ENCODE measurements at places on chromosomes 1 and 21. TPM values are rescaled to one million over a fixed set of nuclear protein-coding genes. Genes with fewer than 3 reads are reported as not detected.

DNA sequence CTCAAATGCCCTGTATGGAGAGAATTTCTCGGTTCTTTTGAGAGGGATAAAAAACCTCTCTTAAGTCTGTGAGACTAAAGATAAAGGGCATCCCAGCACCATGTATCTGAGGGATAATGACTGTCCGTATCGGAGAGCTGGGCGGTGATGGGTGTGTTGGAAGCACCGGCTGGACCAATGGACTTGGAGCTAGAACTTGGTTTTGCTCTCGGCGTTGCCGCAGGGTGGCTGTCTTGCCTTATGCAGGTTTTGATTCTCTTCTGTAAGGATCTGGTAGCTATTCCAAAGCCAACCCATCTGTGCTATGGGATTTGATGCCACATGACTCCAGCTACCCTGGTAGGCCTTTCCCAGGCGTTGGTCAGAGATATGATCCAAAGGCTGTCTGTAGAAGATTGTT lies 348.8 kb downstream of the KIF26B start:
- no peak overlapping the region for H3K4me3 ChIP-seq
- no peaks in the 10 kb centered on the region for H3K36me3 ChIP-seq
- DNase-seq, result no peak
- no peaks in the 10 kb centered on the region for H3K4me1 ChIP-seq

DNA sequence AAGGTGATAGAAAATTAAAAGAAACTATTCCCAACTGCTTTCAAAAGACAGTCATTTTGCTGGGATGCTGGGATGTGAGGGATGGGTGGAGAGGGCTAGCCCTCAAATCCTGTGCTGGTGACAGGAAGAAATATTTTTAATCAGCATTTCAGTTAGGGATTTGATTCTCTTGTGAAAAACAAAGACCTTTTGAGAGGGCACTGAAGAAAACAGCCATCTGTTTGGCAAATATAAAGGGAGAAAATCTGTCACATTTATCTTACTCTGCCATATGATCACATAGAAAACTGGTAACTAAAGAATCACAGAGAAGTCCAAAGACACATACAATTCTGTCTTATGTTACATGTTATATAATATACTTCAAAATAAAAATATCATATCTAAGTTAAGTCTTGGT lies 12.3 kb downstream of the STXBP3 start:
- H3K27ac ChIP-seq, result no peak overlapping the region
- H3K27me3 ChIP-seq, result no peaks in the 10 kb centered on the region
- no peak overlapping the region for H3K4me3 ChIP-seq
- no peak for DNase-seq
- no peaks in the 10 kb centered on the region for H3K36me3 ChIP-seq

DNA sequence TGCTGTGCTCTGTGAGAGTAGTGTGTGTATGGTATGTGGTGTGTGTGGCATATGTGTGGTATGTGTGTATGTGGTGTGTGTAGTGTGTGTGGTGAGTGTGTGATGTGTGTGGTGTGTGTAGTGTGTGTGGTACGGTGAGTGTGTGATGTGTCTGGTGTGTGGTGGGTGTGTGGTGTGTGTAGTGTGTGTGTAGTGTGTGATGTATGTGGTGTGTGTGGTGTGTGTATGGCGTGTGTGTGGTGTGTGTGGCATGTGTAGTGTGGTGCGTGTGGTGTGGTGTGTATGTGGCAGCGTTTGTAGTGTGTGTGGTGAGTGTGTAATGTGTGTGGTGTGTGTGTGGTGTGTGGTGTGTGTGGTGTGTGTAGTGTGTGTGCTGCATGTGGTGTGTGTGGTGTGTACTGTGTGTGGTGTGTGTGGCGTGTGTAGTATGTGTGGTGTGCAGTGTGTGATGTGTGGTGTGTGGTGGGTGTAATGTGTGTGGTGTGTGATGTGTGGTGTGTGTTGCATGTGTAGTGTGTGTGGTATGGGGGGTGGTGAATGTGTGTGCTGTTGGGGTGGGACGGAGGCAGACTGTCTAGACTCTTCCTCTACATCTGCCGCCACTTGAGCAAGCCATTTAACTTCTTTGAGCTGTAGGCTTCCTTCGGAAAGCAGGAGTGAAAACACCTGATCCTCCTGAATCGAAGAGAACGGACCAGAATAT lies 33.5 kb downstream of the GPA33 start:
- H3K27me3 ChIP-seq, result no peaks in the 10 kb centered on the region
- H3K27ac ChIP-seq, result no peak overlapping the region
- H3K36me3 ChIP-seq, result no peaks in the 10 kb centered on the region
- H3K4me1 ChIP-seq, result no peaks in the 10 kb centered on the region
- no peak for DNase-seq
- no peak overlapping the region for H3K4me3 ChIP-seq

- H3K4me3 ChIP-seq, result no peak overlapping the region
- no peak for DNase-seq
- H3K27ac ChIP-seq, result no peak overlapping the region
- H3K27me3 ChIP-seq, result no peaks in the 10 kb centered on the region
- no peaks in the 10 kb centered on the region for H3K4me1 ChIP-seq
Observed at GRCh38 chr1:15989776-15990175, 13.9 kb upstream of the ZBTB17 start.

- H3K4me1 ChIP-seq, result no peaks in the 10 kb centered on the region
- H3K27ac ChIP-seq, result no peak overlapping the region
- no peaks in the 10 kb centered on the region for H3K36me3 ChIP-seq
- no peaks in the 10 kb centered on the region for H3K27me3 ChIP-seq
Observed at GRCh38 chr1:48093696-48094528, 96.7 kb upstream of the TRABD2B start.

GRCh38 chr1:244585867-244586266 lies 67.1 kb upstream of the DESI2 start:
- no peaks in the 10 kb centered on the region for H3K27me3 ChIP-seq
- no peak overlapping the region for H3K27ac ChIP-seq
- H3K36me3 ChIP-seq, result no peaks in the 10 kb centered on the region
- no peak overlapping the region for H3K4me3 ChIP-seq
- H3K4me1 ChIP-seq, result no peaks in the 10 kb centered on the region
- no peak for DNase-seq

- no peaks in the 10 kb centered on the region for H3K27me3 ChIP-seq
- H3K36me3 ChIP-seq, result no peaks in the 10 kb centered on the region
- peak overlapping the region; percentile 92 for H3K27ac ChIP-seq
- DNase-seq, result no peak
- no peaks in the 10 kb centered on the region for H3K4me1 ChIP-seq
Observed at GRCh38 chr1:40978886-40979240, 633 bp upstream of the CTPS1 start.

DNA sequence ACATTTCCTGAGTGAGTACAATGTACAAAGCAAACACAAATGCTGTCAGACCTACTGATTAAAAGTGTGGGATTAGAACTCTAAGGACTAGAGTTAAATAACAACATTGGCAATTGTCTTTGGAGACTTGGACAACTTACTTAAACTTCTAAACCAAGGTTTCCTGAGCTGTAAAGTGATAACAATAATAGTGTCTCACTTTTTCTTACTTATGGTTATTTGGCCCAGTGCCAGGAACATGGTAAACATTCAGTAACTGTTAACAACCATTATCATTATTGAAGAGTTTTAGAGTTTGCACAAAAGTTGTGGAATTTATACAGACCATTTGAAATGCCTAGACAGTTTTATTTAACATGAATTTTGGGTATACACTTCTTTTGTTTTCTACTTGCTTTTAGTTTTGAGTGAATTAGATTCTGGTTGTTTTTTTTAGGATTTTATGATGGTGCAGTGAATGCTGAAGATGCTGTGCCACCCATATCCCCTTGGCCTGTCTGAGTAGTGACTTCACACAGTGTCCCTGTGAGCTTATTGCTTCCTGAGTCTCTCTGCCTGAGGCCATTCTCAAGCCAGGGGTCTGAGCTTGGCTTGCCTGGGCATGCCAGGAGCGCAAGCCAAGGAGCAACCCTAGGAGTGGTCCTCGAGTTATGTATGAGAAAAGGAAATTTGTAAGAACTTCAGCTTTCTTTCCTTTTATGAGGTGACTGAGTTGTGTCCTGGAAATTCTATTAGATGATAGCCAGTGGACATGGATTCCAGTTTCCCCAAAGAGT lies 932.8 kb downstream of the TTLL7 start:
- H3K27me3 ChIP-seq, result no peaks in the 10 kb centered on the region
- no peaks in the 10 kb centered on the region for H3K4me1 ChIP-seq
- DNase-seq, result no peak
- no peak overlapping the region for H3K27ac ChIP-seq
- no peaks in the 10 kb centered on the region for H3K36me3 ChIP-seq
- no peak overlapping the region for H3K4me3 ChIP-seq

DNA sequence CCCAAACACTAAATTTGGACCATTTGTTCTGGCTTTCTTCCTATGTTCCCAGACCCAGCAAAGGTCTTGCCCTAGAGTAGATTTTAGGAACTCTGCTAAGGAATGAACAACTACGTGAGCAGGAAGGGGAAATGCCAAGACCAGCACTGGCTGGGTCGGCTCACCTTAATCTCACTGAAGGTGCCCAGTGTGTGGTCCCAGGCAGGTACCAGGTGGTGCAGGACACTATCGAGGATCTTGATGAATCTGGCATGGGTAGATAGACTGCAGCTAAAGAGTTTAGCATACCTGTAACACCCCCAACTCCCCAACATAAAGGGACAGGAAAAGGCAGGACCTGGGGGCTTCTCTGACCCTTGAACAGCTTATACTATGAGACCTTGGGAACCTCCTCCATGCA lies 3.0 kb downstream of the HECTD3 start:
- no peak overlapping the region for H3K4me3 ChIP-seq
- H3K27me3 ChIP-seq, result no peaks in the 10 kb centered on the region
- H3K4me1 ChIP-seq, result peaks cover 16% of the 10 kb centered on the region
- no peak overlapping the region for H3K27ac ChIP-seq
- DNase-seq, result no peak

DNA sequence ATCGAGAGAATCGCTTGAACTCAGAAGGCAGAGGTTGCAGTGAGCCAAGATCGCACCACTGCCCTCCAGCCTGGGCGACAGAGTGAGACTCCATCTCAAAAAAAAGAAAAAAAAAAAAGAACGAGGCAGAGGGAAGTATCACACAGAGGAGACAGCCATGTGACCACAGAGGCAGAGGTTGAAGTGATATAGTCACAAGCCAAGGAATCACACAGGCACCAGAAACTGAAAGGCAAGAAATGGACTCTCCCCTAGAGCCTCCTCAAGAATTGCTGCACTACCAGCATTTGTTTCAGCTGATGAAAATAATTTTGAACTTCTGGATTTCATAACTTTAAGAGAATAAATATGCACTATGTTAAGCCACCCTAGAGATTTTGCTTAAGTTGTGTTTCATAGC lies 459.6 kb downstream of the PTPRC start:
- H3K4me1 ChIP-seq, result no peaks in the 10 kb centered on the region
- H3K27me3 ChIP-seq, result no peaks in the 10 kb centered on the region
- DNase-seq, result no peak

DNA sequence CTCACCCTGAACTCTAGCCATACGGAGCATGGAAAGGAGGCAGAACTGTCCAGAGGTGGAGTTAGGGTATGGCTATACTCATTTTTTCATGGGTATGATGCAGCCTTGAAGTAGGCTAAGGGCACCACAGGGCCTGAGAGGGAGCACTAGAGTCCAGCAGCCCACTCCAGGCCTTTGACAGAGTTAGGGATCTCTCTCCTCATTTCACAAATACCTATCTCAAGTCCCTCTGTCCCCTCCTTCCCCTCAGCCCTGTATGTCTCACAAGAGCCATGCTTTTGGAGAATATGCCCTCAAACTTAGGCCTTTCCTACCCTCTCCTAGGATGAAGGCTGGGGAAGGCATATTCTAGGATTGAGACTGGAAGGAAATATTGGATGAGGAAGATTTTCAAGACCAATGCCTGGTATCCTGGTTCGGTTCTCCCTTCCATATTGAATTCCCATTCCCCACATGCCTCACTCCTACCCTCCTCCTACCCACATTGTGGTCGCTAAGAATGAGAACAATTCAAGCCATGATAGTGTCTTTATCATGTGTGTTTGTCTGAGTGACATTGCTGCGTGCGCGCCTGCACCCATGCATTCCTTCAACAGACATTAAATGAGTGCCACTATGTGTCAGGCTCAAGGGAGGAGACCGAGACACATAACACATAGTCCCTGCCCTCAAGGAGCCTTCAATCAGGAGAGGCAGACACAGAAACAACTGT lies 2.6 kb upstream of the NECTIN4 start:
- DNase-seq, result no peak
- H3K36me3 ChIP-seq, result no peaks in the 10 kb centered on the region
- no peak overlapping the region for H3K4me3 ChIP-seq

DNA sequence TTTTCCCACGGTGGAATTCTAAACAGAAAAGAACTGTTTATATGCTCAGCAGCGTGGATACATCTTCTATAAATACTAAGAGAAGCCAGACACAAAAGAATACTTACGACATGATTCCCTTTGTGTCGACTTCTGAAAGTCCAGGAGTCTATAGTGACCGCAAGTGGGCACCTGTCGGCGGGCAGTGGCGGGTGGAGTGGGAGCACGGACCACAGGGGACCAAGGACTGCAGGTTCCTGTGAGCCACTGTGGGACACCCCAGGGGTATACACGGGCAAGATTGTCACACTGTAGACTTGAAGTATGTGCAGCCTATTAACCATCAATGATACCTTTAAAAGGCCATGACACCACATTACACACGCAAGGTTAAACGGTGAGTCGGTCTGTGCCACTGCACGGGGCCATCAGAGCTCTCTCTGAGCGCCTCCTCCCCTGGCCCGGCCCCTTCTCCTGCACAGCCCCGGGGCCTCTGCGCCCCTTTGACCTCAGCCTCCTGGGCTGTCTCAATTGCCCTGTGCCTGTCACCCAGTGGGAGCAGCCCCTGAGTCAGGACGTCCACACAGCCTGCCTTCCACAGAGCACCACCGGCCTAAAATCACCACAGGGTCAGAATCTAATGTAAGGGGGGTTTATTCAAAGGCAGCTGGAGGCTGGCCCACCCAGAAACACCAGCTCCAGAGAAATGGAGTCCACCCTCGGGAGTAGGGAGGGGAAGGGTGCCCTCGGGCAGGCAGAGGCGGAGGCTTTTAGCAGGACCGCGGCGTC lies 90.0 kb upstream of the COL6A1 start:
- H3K4me3 ChIP-seq, result no peak overlapping the region
- H3K27me3 ChIP-seq, result no peaks in the 10 kb centered on the region
- no peak for DNase-seq
- no peaks in the 10 kb centered on the region for H3K36me3 ChIP-seq
- H3K4me1 ChIP-seq, result peaks cover 5% of the 10 kb centered on the region

- no peaks in the 10 kb centered on the region for H3K4me1 ChIP-seq
- no peaks in the 10 kb centered on the region for H3K36me3 ChIP-seq
- DNase-seq, result no peak
- H3K27ac ChIP-seq, result no peak overlapping the region
- H3K4me3 ChIP-seq, result no peak overlapping the region
- no peaks in the 10 kb centered on the region for H3K27me3 ChIP-seq
Observed at GRCh38 chr1:202968895-202969295, 1.8 kb upstream of the CYB5R1 start.

The CFAP141 gene
- not detected for total RNA-seq

The KRTAP19-1 gene
- total RNA-seq, result not detected

The RAB4A gene
- 106 TPM for total RNA-seq

The ZNF684 gene
- total RNA-seq, result 5.4 TPM

The CD1E gene
- 1.2 TPM for total RNA-seq

The HOOK1 gene
- total RNA-seq, result 12.0 TPM

The RTCA gene
- total RNA-seq, result 19.8 TPM

The HPDL gene
- 0.41 TPM for total RNA-seq

The OR2T11 gene
- not detected for total RNA-seq

Data from prostate gland (tissue), 2 donors.